ENCODE measurements at places on chromosomes 6 and 20.

GRCh38 chr6:46734867-46735719 is at the start of gene PLA2G7:
Gene PLA2G7 (minus strand): TSS chr6:46735375. CDS start chr6:46722891, 12,484 bp downstream.
- no peak for DNase-seq

GRCh38 chr20:22403022-22403631 is 181.2 kb downstream of the FOXA2 start:
- no peak for DNase-seq

DNA sequence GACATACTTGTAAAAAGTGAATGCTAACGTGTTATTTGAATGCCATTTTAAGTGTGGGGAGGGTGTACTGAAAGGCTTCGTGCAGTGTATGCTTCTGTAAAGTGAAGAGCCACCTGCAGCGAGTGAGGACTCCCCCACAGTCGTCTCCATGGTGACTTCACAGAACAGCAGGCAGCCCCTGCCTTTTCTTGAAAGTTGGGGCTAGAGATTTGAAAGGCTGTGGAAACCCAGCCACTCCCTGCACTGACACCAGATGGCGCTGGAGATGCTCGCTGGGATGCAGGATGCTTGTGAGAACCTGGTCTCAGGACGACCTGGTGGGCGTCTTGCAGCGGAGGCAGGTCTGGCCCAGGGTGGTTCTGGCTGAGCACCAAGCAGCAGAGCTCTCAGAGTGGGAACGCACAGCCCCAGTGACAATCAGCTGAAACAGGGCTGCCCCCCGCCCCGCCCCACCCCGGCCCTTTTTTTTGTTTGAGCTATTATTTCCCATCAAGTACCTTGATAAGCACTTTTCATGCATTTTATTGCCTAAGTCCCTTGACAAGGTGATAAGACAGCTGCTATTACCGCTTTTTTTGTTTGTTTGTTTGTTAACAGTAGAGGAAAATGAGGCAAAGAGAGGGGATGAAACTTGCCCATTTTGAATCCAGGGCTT is 150.3 kb downstream of the SYCP2 start:
- peak; percentile 39 for DNase-seq

DNA sequence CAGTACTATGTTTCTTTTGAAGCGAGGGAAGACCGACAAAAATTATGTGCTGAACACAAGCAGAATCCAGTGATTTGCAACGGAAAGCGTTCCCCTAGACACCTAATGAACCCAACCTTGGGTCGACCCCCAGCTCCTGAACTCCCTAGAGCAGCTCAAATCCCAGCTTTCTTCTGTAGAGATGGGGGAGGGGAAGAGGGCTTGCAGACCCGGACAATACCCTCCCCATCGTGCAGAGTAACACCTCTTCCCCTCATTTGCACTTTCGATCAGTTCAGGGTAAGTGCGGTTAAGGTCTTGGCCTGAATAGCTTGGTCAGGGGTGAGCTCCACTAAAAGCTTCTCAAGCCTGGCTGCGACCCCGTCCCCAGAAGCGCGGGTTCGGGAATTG is 404 bp downstream of the CEP162 start:
- no peak for DNase-seq

GRCh38 chr20:50331469-50332363 is 141.1 kb downstream of the CEBPB start:
- no peak for DNase-seq

- DNase-seq: no peak
Measured at GRCh38 chr6:18327626-18328025, 59.5 kb upstream of the RNF144B start.

DNA sequence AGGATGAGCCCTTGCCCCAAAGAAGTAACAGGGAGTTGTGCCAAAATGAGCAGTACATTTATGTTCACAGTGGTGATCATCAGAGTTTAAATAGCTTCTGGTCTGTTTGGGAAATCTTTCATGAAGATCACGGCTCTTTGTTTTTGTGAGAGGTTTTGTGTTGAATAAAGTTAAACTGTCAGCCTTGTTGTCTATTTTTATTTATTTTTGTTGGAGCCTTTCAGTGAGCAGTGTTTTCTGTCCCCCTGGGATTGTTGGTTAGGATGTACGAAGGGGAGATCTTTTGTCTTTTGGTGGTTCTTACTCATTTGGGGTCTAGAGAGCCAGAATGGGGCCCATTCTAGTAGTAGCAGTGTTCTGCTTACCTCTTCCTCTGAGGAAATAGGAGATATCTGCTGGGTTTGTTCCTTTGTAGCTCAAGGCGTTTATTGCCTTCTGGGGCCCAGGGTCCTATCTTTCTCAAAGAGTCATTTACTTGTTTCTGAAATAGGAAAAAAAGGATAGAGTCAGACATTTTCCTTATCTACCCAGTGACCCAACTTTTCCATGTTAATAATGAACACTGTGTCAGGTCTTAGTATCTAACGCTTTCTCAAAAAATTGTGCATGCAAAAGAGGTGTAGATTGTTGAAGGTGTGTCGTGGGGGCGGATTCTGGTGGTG is 157.4 kb downstream of the JARID2 start:
- DNase-seq: no peak

DNA sequence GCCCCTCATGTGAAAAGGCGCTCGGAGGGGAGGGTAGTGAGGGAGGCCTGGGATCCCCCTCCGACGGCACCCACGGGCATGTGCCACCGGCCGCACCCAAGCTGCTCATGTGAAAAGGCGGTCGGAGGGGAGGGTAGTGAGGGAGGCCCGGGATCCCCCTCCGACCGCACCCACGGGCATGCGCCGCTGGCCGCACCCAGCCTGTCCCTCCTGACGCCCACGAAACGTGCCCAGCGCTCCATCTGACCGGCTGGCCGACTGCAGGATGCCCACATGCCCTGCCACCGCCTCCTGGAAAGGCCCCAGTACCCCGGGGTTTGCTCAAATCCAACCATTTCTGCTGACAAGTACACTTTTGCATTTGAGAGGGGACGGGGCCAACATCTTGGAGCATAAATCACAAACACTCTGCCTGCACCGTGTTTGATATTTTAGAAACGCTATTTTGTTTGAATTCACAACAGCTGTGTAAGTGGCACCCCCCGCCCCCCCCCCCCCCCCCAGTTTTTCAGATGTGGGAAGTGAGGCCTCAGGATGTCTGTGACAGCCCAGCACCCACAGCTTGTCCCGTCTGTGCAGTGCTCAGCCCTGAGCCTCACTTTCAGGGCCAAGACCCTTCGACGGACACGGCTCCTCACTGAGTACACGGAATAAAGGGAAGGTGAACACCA is 34.1 kb downstream of the SLC2A4RG start:
- DNase-seq: no peak

GRCh38 chr6:164128101-164128500 is 713.6 kb downstream of the QKI start:
- no peak for DNase-seq

DNA sequence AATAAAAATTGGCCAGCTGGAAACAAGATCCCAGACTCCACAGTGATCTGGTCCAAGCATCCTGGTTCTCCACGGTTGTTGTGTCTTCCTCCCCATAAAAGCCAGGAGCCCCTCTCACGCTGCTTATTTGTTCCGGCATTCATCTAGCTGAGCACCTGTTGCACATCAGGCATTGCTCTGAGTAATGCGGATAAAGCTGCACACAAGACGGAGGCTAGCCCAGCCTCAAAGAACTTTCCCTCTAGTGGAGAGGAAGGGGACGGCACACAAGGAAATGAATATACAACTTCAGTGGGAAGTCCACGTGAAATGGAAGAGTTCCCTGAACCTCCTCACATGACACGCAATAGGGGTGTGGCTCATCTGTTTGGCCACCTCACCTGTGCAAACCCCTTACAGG is 30.3 kb upstream of the NXT1 start:
- peak; percentile 37 for DNase-seq

GRCh38 chr20:48933017-48933766 is 11.7 kb downstream of the ARFGEF2 start:
- no peak for DNase-seq

DNA sequence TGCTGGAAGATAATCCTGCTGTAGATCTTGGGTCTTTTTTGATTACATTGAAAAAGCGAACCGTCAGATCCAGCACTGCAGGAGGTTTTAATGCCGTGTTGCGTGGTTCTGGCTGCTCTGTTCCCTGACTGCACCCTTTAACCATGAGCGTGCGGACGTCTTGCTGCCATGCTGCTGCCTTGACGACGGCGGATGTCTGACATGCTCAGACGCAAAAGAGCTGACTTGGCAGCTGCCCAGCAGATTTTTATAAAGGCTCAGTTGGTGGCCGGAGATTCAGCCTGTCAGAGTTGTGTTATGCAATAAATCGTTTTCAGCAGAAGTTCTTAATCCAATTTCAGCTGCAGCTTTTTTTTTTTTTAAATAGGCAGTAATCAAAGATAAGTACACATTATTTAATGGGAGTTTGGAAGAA is 119.4 kb downstream of the JARID2 start:
- DNase-seq: peak; percentile 93

GRCh38 chr6:101918471-101918870 is 525.0 kb downstream of the GRIK2 start:
- peak; percentile 12 for DNase-seq

GRCh38 chr6:89777455-89777854 is 42.1 kb downstream of the MDN1 start:
- no peak for DNase-seq
